ENCODE measurements at places on chromosomes 1 and 21.

DNA sequence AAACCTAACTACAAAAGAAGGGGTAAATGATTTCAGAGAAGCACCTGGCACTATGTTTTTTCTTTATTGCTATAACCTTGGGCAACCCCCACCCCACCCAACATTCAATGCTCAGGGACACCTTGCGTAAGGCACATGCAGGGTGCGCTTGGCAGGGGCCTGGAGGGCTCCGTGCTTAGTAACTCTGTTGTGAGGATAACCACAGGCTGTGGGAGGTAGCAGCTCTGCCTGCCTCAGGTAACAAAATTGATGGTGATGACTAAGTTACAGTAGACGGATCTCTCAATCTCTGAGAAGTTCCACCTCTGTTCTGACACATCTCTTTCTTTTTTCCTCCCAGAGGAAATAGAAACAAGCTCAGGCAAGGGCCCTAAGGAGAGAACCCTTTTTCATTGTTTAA is 8.7 kb upstream of the CCN1 start:
- DNase-seq: no peak

DNA sequence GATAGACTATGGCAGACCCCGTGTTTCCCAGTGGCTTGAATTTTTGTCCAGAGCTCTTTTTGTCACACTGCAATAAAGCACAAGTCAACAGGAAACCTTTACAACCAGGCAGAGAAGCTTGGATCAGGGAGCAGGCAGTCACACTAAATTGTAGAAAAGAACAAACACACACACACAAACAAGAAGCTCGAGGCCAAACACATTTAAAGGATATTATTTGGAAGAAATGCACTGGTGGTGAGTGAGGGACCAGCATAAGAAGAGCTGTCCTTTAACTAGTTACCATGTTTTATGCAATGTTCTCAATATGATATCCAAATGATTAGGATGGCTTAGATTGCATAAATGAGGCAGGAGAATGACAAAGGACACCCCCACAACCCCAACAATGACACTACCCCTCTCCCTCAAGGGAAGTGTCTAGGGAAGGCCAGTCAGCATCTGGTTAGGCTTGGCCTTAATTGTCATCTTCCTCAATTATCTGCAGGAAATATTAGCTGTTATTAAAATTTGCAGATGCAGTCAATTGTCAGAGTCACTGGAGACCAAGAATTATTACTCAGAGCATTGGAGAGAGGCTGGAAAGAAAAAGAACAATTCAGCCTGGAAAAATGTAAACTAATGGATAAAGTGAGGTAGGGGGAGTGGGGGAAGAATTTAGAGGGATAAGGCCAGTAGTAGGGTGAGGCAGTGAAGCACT is 35.3 kb downstream of the DDR2 start:
- no peak for DNase-seq

DNA sequence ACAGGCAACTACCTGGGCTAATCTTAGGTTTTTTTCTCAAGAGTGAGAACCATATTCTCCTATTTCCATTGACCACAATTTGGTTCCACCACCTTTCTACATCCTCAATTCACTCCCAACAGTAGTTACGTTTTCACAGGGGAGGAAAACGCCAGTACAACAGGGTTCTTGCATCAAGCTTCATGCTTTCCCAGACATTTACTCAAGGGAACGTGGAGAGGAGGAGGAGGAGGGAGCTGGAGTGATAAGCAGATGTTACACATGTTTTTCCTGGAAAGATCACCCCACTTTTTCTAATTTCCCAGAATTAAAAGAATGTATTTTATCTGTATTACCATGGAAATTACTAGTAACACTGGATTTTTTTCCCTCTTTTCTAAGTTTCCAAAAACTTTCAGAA is 58.3 kb downstream of the RGS5 start:
- no peak for DNase-seq

GRCh38 chr1:86082183-86082582 is 74.4 kb downstream of the COL24A1 start:
- peak; percentile 7 for DNase-seq

- no peak for DNase-seq
These were observed 83.0 kb downstream of the MAN1C1 start for GRCh38 chr1:25699500-25700143.

GRCh38 chr1:199098468-199098867 is 459.6 kb downstream of the PTPRC start:
- DNase-seq: no peak

- DNase-seq: no peak
These were observed 48.5 kb downstream of the RWDD3 start for GRCh38 chr1:95282518-95282895.

- peak; percentile 35 for DNase-seq
These were observed 71.5 kb downstream of the USP24 start for GRCh38 chr1:55143684-55144083.

DNA sequence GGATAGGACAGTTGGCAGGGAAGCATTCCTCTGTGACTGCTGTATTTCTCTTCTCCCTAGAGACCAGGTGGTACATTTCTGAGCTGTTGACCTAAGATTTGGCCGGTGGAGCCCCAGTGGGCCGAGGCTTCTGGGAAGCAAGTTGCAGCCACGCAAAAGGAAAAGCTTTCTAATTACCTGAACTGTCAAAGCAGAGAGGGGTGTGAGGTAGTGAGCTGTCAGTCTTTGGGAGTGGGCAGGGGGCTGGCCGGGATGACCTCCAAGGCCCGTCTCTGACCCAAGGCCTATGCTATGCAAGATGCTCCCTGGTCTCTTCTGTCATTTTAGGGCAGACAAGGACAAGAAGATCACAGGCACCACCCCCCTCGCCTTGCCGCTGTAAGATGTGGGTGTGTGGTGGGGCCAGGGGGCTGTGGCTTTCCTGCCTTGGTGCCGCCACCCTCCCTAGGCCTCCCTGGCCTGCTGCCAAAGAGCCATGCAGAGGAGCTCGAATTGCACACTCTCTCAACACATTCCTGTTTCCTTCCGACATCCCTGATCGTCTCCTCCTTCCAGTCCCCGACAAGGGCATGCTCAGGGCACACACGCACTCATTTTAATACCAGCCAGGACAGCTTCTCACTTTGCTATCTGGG is 7.7 kb downstream of the PADI1 start:
- DNase-seq: no peak

DNA sequence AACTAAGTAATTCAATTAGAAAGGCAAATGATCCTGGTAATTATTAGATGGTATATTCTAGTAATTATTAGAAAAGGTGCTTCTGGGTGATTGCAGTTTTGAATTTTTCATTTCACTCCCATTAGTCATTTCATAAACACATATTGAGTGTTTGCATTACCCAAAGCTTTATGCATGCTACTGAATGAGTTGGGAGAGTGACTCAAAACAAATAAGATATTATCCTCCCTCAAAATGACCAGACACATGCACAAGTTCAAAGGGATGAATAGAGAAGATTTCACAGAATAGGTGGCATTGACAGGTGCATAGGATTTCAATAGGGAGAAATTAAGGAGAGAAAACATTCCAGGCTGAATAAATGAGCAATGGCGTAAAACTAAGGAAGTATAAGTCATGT is 84.7 kb downstream of the PHTF1 start:
- DNase-seq: no peak

DNA sequence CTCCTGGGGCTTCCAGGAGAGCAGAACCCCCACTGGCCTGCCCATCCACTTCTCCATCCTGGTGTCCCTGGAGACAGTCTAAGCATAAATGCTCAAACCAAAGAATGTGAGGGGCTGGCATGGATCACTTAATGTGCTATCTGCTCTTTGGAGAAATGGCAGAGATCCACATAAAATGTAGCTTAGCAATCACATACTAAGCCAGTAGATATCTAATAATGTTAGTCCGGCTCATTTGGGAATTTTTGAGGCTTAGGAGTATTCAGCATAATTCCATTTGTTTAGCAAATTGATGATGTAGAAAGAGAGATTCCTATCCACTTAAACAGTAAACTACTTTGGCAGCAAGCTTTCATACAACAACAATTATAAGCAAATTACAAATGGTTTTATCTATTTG is 90.7 kb downstream of the TENT5C start:
- no peak for DNase-seq

DNA sequence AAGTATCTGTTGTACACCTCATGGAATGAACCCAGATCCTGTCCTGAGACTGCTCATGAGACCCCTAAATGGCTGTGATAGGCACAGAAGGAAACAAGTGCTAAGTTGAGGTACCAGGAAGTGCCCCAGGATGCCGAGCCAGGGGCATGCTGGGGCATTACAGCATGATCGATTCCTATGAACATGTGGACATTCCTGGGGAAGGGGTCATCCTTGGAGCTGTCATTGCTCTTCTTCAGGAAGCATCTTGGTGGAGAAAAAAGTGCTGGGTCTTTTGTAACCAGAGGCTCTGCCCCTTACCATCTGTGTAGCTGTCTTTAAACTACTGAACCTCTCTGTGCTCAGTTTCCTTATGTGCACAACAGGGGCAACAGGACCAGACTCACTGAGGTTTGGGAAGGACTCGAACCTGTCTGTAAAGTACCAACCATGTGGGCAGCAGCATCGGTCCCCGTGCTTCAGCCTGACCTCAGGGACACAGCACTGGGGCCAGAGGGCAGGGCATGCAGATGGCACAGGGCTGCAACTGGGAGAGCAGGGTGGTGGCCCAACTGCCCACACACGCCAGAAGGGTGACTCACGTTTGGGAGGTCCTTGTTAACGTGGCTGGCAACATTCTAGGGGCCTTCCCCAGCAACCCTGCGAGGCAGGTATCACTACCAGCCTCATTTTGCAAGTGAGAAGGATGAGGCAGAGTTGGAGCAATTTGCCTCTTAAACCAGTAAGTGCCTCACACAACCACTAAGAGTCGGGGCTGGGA is 142.3 kb upstream of the EDN2 start:
- peak; percentile 19 for DNase-seq

- DNase-seq: no peak
These were observed 359.1 kb downstream of the BARHL2 start for GRCh38 chr1:90357995-90358394.

DNA sequence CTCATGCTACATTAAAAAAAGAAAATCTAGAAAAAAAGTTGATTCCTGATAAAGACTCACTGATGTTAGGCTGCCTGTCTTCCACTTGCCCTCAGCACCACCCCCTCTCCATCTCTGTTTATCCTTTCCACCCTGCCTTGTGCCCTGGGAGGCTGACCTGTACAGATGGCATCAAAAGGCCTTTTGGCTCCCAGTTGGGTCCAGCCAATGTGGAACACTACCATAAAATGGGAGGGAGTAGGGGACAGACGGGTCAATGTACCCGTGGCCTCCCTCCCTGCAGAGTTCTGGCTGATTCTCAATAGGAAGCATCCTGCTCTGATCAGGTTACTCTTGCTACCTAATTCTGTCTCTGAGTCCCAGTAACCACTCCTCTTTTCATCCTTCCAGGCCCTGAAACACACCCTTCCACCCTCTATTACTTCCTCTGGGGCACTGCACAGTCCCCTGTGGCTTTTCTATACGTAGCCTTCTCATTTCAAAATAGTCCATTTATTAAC is 300.0 kb downstream of the HHIPL2 start:
- DNase-seq: no peak

DNA sequence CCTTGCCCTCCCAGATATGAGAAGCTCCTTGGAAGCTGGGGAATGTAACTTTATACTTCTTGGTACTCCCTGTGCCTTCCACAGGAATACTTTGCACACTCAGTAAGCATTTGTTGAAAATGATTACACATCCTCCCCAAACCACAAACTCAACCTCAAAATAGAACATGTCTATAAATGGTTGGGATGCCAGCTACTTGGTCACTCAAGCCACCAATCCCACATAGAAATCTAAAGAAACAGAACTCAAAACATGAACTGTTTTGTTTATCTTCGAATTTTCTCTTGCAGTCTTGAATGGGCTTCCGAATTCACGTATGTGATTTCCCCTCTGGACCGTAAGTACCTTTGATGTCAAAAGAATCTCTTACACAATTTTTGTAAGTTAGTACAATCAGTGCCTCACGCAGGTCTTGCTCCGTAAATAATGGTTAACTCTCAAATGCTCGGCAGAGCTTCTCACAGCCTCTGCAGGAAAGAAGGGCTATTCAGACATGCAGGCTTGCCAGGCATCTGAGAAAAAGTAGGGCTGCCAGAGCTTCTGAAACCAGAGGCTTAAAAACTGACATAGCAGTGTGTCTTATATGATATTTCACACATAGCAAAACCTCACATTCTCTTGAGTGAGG is 26.9 kb downstream of the SORT1 start:
- no peak for DNase-seq

GRCh38 chr1:40877698-40878097 is 15.5 kb upstream of the CITED4 start:
- DNase-seq: no peak
